ENCODE measurements at places on chromosomes 6 and 20. TPM values are rescaled to one million over a fixed set of nuclear protein-coding genes. Genes with fewer than 3 reads are reported as not detected.

- H3K4me3 ChIP-seq, result no peak overlapping the region
- H3K27ac ChIP-seq, result no peak overlapping the region
- H3K36me3 ChIP-seq, result no peaks in the 10 kb centered on the region
- H3K27me3 ChIP-seq, result peaks cover 44% of the 10 kb centered on the region
These were observed 209.6 kb upstream of the DTNBP1 start for GRCh38 chr6:15872241-15873103.

DNA sequence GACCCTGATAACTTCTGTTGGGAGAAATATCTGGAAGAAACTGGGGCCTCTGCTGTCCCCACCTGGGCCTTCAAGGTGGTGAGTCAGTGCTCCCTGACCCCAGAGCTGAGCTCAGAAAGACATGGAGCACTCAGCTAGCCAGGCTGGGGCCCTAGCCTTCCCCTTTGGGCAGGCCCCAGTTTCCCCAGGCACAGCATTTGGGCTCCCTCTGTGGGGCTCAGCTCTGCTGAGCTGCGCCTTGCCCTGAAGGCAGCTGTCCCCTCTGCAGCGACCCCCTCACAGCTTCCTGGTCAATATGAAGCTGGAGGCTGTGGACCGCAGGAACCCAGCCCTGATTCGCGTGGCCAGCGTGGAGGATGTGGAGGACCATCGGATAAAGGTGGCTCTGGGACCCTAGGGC is 24.8 kb upstream of the SGK2 start:
- peaks cover 8% of the 10 kb centered on the region for H3K36me3 ChIP-seq
- peaks cover 9% of the 10 kb centered on the region for H3K27me3 ChIP-seq
- peaks cover 6% of the 10 kb centered on the region for H3K4me1 ChIP-seq
- no peak overlapping the region for H3K27ac ChIP-seq

Gene ELOVL2
- not detected for total RNA-seq

DNA sequence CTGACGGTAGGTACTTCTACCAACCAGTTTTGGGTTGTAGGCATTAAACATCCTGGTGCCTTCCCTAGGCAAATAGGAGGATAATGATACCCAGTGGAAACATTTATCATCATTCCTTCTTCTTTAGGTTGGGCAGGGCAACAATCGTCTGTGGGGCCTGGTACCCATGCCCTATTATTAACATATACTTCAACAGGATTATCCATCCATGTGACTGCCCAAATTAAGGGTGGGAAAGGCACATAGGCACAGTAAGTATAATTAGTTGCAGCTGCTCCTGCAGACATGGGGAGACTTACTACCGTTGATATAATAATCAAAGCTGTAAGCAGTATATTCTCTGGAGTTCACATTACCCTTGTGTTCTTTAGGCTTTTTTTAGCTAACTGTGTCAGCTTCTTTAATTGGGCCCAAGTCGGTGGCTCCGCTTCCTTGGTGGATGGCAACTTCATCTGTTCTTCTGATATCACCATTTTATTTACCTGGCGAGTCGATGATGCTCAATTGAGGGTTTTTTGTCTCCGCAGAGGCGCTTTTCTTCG is 16.8 kb downstream of the RPL7L1 start:
- H3K27me3 ChIP-seq, result no peaks in the 10 kb centered on the region
- DNase-seq, result no peak
- H3K4me1 ChIP-seq, result peaks cover under 1% of the 10 kb centered on the region
- no peak overlapping the region for H3K4me3 ChIP-seq
- no peaks in the 10 kb centered on the region for H3K36me3 ChIP-seq
- H3K27ac ChIP-seq, result no peak overlapping the region

DNA sequence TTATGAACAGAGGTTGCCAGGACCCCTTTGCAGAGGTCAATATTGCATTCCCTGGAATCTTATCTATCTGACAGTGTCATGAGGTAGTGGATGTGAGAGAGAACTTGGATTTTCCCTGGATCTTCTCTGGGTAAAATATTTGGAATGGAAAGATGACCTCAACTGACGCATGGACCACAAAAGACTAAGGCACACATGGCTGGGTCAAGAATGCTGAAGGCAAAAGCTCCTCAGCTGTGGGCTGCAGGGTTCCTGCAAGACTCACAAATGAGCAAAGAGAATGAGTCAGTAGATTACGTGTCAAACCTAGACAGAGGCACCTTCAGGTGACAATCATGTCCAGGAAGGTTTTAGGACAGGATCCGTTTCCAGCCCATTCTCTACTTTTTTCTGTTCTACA is 484.0 kb downstream of the C6orf118 start:
- no peaks in the 10 kb centered on the region for H3K27me3 ChIP-seq
- no peaks in the 10 kb centered on the region for H3K36me3 ChIP-seq
- no peak for DNase-seq

DNA sequence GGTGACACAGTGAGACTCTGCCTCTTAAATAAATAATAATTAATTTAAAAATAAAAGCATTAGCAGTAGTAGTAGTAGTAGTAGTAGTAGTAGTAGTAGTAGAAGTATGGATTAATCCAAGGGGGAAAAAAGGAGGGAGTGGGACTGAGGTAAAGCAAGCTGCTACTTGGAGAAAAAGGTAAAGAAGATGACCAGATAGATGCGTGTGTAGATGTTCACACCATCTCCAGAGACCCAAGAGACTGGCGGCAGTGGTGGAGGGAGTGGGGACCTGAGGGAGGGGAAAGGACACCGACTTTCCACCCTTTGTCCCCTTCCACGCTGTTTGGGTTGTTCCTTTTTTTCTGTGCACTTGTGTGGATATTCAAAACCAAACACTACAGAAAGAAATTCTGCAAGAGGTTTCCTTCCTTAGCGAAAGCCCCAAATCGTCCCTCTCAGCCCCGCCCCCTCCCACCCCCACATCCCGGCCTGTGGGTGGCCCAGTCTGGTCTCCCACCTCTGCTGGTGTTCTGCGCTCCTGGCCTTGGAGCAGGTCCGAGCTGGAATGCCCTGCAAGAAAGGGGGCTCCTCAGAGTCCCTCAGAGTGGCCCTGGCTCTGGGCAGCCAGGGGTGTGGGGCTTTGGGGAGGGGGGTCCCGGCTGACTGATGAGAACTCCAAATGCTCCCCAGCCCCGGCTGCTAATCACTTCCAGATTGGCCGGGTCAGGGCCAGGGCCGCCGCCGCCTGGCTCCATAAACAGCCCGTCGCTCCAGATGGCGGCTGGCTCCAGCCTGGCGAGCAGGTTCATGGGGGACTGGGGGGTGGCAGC is 60.2 kb downstream of the UBE2V1 start:
- no peak overlapping the region for H3K4me3 ChIP-seq
- no peak for DNase-seq
- H3K36me3 ChIP-seq, result peaks cover 2% of the 10 kb centered on the region
- peaks cover 34% of the 10 kb centered on the region for H3K27me3 ChIP-seq
- H3K4me1 ChIP-seq, result peaks cover 8% of the 10 kb centered on the region

DNA sequence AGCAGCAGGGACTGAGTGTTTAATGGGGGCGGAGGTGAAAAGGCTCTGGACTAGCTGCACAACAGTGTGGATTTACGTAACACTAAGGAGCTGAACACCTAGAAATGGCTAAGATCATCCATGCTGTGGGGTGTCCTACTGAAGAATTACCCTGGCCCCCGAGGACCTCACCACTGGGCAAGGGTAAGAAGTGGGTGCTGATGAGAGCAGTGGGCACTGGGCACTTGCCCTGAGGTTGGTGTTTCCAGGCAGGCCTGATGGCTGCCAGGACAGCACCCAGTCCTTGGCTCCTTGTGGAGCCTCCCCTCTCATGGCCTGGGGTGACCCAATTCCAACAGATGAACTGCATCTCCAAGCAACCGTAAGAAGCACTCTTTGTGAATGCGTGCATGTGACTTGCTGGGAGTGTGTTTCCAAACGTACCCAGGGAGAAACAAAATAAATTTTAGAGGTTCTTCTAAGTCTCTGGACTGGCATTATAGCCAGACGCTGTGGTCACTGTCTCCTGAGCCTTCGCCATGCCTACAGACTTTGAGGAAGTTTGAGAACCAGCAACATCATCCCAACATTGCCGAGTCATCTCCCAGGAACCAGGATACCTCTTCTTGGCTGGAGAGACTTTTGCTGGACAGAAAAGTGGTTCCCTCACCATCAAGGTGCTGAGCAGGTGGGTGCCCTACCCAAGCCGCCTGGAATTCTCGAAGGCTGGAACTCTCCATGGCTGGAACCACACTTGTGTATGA is 245.9 kb downstream of the ERMARD start:
- H3K27me3 ChIP-seq, result peaks cover 4% of the 10 kb centered on the region
- no peak overlapping the region for H3K27ac ChIP-seq
- no peak for DNase-seq
- no peak overlapping the region for H3K4me3 ChIP-seq
- peaks cover 5% of the 10 kb centered on the region for H3K4me1 ChIP-seq

GRCh38 chr20:63401384-63402110 is 40.4 kb upstream of the CHRNA4 start:
- H3K27ac ChIP-seq, result no peak overlapping the region
- no peaks in the 10 kb centered on the region for H3K36me3 ChIP-seq
- H3K4me3 ChIP-seq, result no peak overlapping the region
- peaks cover 2% of the 10 kb centered on the region for H3K4me1 ChIP-seq
- no peak for DNase-seq

Measured in T-helper 17 cell (primary cell).